ELR (cell line): ENCODE measurements at places on chromosomes 7 and 10.
A peak's percentile ranks its signal among the peaks of the same experiment; 100 is the strongest.

DNA sequence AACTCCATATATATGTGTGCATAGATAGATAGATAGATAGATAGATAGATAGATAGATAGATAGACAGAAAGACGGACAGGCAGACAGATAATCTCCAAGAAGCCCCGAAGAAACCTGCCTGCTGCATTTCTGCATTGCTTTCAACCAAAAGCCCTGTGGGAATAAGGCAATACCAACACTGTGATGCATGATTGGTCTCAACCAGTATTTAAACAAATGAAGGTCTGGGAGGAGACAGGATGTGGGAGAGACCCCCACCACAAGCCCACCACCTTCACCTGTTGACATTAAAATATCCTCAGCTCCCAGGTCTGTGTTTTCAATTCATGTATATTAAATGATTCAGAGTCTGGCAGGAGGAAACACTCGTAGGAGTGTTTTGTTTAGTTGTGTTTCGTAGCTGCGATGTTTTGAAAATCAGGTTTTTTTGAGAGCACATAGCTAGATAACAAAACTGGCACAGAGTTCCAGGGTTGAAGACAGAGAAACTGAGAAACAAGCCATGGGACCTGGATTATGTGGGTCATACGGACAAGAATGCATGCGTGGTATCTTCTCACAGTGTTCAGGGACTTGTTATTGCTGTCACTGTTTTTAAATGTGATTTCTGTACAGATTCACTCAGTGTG lies 200.7 kb upstream of the AHR start:
- no peak for DNase-seq

- peak; percentile 23 for DNase-seq
These were observed 133.0 kb upstream of the ZNF32 start for GRCh38 chr10:43781480-43782361.

- DNase-seq: no peak
These were observed 558.9 kb downstream of the REEP3 start for GRCh38 chr10:64080071-64080470.

DNA sequence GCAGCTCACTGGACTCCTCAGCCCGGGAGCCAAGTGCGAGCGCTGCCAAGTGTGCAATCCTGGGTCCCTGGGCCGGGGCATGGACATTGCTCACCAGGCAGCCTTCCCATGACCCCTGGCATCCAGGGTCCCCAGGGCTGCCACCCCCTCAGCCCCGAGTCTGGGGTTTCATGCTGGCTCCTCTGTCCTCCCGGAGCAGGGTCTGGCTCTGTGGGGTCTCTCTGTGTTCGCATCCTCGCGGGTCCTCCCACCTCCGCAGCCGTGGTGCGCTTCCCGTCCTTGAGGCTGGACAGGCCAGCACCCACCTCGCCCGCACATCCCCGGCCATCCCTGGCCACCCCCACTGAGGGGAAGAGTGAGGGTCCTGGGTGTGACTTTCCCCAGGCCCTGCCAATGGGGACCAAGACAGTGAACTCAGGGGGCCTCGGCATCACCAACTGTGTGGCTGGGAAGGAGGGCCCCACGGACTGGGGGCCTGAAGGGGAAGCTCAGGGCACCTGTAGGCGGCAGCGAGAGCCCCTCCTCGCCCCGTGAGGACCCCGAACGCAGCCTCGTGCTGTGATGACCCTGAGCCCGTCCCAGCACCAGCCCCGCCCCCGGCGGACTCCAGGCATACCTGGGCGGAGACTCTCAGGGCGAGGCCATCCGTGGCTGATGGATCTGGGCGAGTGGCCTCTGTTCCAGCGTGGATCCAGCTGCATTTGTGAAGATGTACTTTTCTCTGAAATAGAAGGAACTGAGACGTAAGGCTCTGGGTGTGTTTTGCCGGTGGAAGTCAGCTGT lies 50.3 kb upstream of the CFAP46 start:
- no peak for DNase-seq

- no peak for DNase-seq
These were observed 1155.6 kb downstream of the TYW1 start for GRCh38 chr7:68152205-68152604.

GRCh38 chr7:132307465-132307864 lies 268.8 kb downstream of the PLXNA4 start:
- no peak for DNase-seq

- DNase-seq: no peak
These were observed 211.3 kb downstream of the SKIDA1 start for GRCh38 chr10:21314111-21314626.
